ENCODE measurements at places on chromosomes 5 and 9.

DNA sequence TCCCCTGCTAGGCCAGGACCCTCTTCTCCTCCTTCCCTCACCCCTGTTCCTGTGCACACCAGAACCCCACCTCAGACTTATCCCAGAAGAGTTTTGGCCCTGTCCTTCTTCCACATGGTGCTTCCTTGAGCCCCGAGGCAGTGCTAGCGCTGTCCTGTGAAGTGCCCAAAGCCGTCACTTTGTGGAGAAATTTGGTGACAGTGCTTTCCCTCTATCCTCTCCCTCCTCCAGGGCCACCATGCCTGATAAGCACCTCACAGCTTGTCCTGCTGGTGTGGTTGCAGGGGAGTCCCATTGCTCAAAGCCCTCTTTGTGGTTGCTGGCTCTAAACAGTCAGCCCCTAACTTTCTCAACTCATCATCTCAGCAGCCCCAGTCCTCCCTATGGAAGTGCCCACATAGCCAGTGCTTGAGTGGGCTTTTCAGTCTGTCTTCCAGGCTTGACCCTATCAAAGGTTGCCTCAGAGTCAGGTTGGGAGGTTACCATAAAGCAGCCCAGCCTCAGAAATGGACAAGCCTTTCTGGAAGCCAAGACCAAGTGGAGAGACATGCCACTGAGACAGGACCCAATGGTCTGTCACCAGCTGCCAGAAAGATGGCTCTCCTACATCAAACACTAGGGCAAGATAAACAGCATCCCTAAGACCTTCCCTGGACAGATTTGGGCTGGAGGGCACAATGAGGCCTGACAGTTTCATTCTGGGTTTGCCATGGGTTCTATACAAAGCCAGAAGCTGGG, 18.0 kb downstream of the IGIP start:
- DNase-seq: no peak

DNA sequence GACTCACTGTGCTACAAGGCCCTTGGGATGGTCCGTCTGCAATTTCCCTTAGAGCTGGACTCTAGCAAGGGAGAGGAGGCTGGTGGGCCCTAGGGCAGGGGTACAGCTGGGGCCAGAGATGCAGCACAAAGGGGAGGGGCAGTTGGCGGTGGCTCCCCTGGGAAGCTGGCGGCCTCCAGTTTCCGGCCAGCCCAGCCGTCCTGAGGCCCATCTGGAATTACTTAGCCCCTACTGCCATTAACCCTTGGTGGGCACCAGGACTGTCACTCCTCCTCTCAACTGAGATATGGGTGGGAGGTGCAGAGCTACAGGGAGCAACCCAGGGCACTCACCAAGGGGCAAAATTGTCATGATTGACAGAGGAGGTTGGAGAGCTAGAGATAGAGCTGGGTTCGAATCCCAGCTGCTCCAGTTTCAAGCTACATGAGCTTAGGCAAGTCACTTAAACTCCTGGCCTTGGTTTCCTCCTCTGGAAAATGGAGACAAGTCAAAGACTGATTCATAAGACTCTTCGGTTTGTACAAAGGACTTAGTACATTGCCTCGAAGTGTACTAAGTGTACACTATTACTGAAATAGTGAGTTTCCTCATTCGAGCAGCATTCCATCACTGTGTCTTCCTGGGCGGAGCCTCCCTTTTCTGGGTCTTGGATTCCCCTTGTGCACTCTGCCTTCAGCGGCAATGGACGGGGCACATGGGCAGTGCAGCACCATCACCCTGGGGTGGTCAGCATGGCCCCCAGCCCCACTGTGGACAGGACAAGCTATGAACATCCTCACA, 2.7 kb upstream of the PDGFRB start:
- no peak for DNase-seq

DNA sequence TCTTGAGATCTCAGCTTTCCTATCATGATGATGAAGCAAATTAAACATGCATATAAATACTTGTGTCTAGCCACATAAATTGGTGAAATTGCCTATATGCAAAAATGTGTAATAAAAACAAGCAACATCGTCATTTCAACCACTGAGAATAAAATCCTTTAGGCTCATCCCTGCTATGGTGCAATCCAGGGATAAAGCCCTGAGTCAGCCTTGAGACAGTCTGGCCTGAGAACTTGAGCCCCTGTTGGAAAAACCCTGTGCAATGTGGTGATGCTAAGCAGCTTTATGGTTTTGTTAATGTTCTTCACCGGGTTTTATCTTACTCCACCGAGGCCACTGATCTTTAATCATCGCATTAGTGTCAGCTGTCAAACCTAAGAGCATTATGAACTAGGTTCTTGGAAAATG, 170.5 kb downstream of the DCP2 start:
- peak; percentile 80 for DNase-seq

DNA sequence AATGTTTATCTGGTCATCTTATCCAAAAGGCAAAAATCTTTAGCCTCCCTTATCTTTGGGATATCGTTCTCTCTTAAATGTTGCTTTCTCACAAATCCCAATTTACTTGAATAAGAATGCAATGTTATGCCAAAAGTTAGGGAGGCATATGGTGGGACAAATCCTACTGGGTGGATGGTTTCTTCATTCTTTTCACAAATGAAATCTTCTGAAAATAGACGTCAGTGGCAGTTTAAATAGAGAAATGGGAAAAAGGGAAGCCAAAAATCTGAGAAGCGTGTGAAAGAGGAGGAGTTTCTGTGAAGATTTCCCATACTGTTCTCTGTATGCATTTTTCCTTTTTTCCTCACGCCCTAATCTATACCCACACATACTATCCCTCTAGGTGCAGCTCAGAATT, 2.5 kb upstream of the PCDHAC1 start:
- DNase-seq: no peak

DNA sequence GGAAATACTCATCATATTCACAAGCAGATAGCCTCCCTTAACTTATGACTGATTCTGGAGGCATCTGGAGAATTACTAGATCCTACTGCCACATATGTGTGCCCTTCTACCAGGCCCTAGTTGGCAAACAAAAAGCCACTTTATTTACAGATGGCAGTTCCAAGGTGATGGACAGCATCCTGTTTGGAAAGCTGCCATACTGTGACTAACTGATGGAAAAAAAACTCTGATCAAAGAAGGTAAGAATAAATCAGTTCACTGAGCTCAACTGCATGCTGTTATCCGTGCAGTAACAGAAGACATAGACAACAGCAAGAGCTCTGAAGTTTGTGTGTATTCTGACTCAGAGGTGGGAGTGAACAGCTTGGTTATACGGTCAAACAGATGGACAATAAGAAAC, 279.8 kb upstream of the POU5F2 start:
- DNase-seq: peak; percentile 36

- no peak for DNase-seq
These were observed 161.2 kb upstream of the SMIM23 start for GRCh38 chr5:171624396-171624795.

- no peak for DNase-seq
These were observed 284.2 kb upstream of the ADAMTS16 start for GRCh38 chr5:4855880-4856279.

DNA sequence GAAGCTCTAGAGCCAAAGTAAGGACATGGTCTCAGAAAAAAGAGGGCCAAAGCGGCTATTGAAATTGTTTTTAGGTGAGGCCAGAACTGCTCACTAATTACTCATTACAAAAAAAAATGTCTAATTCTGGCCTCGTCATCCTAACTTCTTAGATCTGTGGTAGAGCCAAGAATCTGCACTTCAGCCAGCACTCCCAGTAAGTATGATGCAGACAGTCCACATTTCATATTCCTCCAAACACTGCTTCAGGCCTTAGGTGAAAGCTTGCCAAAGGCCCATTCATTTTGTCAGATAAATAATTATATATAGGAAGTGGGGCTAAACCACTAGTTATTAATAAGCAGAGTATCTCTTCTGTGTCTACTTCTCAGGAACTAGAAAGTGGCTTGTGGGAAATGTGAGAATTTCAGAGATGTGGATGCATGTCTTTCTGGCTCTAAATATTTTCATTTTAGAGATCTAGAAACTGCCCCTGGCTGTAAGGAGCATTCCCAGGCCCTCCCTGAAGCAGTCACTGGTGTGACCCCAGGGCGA, 554.0 kb downstream of the TLE4 start:
- DNase-seq: peak; percentile 1

DNA sequence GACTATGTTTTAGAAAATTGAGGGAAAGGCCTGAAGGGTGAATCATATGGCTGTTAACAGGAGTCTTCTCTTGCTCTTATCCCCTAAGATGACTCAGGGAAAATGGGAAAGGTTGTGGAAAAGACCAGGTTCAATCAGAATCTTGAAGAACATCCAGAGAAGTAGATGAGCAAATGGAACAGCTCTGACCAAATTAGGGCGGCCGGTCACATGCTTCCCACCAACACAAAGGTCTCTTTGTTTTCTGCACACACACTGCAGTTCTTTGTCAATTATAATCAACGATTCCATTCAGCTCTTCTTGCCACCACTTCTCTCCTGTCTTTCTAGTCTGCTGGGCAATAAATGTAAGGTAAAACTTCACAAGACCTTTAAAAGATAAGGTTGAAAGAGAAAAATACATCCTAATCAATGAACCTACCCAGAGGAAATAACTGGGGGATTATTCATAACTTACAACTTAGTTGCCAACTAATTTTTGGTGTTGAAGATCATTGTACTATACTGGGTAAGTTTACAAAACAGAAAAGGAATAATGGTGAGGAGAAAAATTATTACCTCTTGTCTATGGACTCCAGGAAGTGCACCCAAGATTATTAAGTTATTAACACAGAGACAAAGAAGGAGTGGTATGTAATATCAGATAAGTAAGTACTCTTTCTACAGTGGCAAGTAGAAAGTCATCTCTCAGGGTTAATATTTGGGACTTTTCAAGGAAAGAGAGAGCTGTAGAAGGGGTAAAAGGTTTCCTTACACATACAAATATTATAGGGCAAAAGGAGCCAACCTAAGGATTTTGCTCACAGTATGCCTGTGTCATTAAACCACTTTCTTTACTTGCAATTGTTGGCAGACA, 441.9 kb upstream of the PIK3R1 start:
- no peak for DNase-seq

DNA sequence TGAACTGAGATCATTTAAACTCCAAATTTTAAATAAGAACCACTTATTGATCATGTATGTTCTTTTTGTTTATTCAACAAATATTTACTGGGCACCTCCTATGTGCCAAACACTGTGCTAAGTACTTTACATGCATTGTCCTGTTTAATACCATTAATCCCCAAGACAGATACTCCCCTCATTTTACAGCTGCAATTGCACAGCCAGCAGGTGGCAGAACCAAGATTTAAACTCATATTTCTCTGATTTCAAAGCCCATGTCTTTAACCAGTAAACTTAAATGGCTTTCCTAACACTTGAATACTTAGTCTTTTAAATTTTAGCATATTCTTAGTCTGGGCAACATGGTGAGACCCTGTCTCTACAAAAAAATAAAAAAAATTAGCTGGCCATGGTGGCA, 43.4 kb upstream of the KIAA1958 start:
- no peak for DNase-seq

- DNase-seq: no peak
These were observed 6.0 kb upstream of the ZNF354C start for GRCh38 chr5:179054036-179054785.

DNA sequence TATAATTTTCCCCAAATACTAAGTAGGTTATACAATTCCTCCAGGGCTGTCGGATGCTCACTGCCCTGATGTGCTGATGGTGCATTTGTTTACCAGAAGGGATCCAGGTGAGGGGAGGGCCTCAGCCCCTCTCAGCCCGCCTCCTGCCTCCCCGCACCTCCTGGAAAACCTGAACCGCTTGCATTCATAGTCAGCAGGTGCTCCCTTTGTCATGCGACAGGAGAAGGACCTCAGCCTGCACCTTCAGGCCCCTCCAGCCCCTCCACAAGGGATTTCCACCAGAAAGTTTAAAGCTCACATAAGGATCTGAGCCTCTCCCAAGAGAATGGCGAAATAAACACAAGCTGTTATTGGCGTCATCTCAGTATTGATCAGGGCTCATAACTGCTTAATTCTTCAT, 36.5 kb upstream of the NTNG2 start:
- DNase-seq: no peak

DNA sequence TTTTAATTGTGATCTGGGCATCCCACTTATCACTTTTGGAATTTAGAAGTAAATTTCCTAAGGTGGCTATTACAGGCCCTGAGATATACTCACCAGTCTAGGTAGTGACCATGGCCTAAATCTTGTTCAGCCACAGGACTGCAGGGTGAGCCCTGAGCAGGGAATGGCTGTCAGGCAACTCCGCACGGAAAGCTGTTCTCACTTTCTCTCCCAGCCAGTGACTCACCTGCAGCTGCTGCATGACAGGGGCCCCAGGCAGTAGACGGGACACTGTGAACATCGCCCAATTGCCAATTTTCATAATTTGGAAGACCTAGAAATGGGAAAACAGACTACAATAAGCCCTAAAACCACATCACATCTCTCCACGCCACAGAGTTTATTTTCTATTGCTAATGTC, 69.6 kb upstream of the TAF1L start:
- no peak for DNase-seq

GRCh38 chr9:135343837-135344522, 135.6 kb upstream of the PPP1R26 start:
- peak; percentile 1 for DNase-seq

DNA sequence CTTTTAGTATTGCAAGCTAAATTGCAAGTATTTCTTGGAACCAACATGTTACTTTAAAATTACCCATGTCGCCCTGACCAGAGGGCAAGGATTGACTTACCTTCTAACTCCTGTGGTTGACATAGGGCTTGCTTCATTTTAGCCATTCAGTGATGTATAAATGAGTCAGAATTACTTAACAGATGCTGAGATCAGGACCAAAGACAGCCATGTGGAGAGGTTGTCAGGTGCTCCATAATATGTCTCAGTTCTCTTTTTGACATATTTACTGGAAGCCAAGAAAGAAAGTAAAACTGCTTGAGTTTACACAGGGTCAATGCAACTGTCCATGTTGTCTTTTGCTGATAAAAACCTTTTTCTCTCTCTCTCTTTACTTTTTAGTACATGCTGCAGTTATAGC, 33.2 kb downstream of the F2RL2 start:
- no peak for DNase-seq

- DNase-seq: peak; percentile 71
These were observed at the start of the genes HDAC3 and RELL2 for GRCh38 chr5:141636413-141637122. TSS of gene HDAC3 (minus strand) at chr5:141636849. CDS start at chr5:141636790, 59 bp downstream. TSS of gene RELL2 (plus strand) at chr5:141636997. CDS start at chr5:141638226, 1,229 bp downstream.

DNA sequence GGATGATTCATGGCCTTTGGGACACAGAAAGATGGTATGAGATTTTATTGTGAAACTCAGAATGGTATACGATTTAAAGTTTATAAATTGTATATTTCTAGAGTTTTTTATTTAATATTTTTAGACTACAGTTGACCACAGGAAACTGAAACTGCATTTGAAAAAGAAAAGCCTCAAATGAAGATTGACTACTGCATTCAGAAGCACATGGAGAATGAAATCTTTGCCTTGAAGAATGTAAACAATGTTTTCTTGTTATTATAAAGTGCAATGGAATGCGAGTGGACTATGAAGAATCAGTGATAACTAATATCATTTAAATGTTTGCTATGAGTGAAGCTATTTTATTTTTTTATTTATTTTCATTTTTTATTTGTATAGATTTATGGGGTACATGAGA, 169.1 kb upstream of the CDH18 start:
- DNase-seq: no peak

DNA sequence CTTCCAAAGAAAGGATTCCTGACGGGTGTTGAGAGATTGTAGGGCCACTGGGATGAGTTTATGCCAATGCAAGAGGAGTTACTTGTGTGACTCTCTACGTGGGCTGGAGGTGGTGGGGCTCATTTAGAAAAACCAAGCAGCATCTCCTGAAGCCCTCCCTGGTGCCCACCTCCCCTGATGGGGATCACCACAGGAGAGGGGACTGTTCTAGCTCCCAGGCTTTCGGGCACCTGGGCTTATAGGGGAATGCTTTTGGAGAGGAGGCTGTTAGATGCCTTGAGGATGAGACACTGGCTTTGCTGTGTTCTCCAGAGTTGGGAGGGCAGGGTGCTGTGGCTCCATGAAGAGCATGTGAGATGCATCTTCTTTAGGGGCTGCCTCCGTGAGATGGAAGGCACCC, 65.0 kb downstream of the IRX1 start:
- no peak for DNase-seq

Measured in GM04504 (cell line).